Endodermal cell (in vitro differentiated cells): ENCODE measurements at places on chromosomes 3 and 15. TPM values are rescaled to one million over a fixed set of nuclear protein-coding genes. Genes with fewer than 3 reads are reported as not detected.

Gene THPO
- total RNA-seq = 0.93 and 1.4 TPM in 2 replicates

- no peak for DNase-seq
Observed at GRCh38 chr3:73784686-73785392, 160.1 kb upstream of the PDZRN3 start.

- DNase-seq = no peak
Observed at GRCh38 chr3:152606146-152606545, 228.8 kb upstream of the P2RY1 start.

- DNase-seq = no peak
Observed at GRCh38 chr3:65376426-65376825, 662.3 kb downstream of the MAGI1 start.

DNA sequence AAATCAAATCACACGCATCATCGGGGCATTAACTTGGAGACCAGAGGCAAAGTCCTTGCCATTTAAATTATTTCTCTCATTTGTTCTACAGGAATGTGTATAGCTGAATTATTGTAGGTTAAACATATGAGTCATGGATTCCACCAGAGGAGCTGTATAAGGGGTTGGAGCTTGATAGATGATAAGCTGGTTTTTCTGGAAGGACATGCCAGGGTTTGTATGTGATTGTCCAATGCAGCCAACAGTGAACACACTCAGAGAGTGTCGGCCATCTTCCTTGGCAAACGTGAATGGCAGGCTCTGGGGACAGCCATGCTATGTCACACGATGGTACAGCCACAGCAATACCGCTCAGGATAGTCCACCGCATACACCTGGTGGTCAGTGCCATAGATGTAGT is 25.1 kb downstream of the SSUH2 start:
- DNase-seq = no peak
